ENCODE measurements at places on chromosomes 1 and 21.

GRCh38 chr1:86085741-86086409 lies 70.7 kb downstream of the COL24A1 start:
- DNase-seq: no peak

GRCh38 chr21:20661246-20661645 lies 337.0 kb upstream of the NCAM2 start:
- DNase-seq: no peak

DNA sequence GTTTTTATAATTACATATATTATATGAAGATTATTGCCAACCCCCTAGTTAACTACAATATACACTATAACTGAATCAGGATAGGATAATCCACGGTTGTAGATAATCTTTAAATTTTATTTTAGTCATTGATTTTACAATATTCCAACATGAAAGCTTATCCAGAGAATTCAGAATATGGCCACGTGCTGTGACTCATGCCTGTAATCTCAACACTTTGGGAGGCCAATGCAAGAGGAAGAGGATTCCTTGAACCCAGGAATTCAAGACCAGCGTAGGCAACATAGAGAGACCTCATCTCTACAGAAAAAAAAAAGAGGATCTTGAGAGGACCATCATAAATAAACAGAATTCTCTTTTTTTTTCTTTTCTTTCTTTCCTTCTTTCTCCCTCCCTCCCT lies 119.6 kb upstream of the CACYBP start:
- no peak for DNase-seq

DNA sequence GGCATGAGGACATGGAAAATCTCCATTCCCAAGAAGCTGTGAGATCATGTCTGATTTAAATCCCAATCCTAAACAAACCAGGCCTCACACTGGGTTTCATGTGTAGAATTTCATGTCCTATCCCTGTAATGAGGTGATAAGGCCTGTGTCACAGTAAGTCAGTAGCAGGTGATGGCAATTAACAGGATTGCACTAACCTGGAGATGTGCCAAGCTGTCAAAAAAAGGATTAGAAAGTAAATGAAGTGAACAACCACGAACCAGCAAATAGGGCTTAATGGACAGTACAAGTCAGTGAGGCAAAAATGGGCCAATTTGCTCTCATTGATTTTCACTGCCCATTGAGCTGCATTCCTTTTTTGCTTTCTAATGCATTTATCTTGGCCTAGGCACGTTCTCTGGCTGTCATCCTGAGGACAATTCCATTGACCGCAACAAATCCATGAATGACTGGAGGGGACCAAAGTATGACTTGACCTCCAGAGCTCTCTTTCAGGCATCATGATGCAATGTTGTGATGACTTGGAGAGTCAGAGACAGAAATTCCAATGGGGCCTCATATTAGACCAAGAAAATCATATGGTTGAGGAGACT lies 673.6 kb upstream of the ADGRL2 start:
- no peak for DNase-seq

DNA sequence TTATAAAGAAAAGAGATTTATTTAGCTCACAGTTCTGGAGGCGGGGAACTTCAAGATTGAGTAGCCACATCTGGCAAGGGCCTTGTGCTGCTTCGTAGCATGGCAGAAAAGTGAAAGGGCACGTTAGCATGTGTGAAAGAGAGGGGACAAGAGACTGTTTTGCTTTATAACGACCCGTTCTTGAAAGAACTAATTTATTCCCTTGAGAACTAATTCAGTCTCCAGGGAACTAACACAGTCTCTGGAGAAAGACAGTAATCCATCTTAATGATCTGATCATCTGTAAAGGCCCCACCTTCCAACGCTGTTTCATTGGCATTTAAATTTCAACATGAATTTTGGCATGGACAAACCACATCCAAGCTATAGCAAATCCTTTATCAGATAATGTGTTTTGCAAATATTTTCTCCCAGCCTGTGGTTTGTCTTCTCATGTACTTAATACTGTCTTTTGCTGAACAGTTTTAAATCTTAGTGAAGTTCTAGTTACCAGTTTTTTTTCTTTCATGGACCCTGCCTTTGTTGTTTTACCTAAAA lies 26.1 kb downstream of the MTR start:
- no peak for DNase-seq

GRCh38 chr1:73662526-73662925 lies 535.5 kb downstream of the LRRIQ3 start:
- no peak for DNase-seq

- DNase-seq: no peak
Measured at GRCh38 chr1:219518168-219518906, 94.6 kb downstream of the ZC3H11B start.

GRCh38 chr21:28216976-28217523 lies 775.6 kb downstream of the LTN1 start:
- DNase-seq: no peak

DNA sequence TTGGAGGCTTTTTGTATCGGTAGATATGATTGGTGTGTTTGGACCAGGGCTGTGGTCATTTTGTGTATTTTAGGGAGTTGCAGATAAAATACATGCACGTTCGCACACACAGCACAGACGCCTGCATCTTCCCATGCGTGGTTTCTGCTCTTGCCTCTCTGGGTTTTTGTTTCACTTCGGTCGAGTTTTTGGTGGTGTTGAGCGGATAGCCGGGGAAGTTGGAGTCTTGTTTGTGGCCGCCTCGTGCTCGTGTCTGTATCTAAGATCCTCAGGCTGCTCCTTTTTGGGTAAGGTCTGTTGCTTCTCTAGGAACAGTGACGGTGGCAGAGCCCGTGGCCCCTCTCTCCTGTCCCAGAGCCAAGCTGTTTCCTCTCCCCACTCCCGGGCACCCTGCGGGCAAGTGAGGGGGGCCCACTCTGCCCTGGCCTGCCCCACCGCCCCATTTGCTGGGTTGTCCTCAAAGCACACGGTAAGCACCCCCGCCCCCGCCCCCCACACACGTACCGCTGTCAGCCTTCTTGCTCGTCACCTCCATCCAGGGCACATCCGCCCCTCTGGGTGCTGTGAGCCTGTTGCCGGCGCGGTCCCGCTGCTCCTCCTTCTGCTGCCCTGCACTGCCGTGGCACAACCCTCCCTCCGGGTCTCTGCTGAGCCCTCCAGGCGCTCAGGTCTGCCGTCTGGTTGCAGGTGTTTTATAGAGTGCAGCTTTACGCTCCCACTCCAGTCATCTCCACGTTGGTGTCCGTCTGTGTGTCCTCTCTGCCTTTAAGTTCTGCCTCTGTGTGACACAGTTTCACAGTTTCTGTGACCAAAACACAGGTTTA lies 51.9 kb downstream of the AGPAT3 start:
- DNase-seq: no peak

Data from epithelial cell of proximal tubule (primary cell).